ENCODE measurements at places on chromosomes 3 and 15.

DNA sequence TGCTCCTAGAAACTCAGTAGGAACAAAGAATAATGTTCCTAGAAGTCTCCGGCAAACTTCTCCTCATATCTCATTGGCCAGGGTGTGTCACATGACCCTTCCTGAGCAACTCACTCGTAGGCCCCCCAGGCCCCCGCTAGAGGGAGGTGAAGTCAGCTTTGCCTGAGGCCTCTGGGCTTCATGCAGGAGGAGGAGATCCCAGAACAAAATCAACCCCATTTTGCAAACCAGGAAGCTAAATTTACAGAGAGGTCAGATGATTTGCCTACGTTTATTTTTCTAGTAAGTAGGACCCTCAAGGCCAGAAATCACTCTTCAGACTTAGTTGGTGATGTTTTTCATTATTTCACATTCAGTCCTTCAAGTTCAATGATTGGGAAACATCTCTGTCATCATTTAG lies 99.1 kb downstream of the SSR3 start:
- DNase-seq, result no peak

- no peak for DNase-seq
These were observed 3.6 kb upstream of the GMPPB start for GRCh38 chr3:49727154-49727923.

- no peak for DNase-seq
These were observed 62.3 kb downstream of the TMEM39A start for GRCh38 chr3:119401069-119401468.

GRCh38 chr3:69888040-69888942 lies 111.2 kb upstream of the SAMMSON start:
- DNase-seq, result no peak

- DNase-seq, result no peak
These were observed 561.2 kb upstream of the ALCAM start for GRCh38 chr3:104805508-104805907.

GRCh38 chr3:55647063-55647462 lies 160.0 kb upstream of the WNT5A start:
- no peak for DNase-seq

DNA sequence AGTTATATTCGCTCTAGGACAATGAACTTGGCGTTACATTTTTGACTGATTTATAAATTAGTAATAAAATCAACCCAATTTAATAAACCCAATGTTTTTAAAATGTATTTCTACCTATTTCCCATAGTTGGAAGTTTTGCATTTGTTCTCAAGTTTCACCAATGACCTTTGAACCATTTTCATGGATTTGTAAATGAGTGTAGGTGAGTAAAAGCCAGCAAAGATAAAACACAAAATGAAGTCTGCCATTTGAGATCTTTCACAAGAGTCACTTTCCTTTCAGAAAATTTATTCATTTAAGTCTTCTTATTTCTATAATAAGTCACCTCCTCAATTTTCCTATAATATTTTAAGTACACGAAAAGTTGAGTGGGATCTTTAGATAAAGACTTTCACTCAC lies 92.1 kb downstream of the MEIS2 start:
- DNase-seq, result no peak

DNA sequence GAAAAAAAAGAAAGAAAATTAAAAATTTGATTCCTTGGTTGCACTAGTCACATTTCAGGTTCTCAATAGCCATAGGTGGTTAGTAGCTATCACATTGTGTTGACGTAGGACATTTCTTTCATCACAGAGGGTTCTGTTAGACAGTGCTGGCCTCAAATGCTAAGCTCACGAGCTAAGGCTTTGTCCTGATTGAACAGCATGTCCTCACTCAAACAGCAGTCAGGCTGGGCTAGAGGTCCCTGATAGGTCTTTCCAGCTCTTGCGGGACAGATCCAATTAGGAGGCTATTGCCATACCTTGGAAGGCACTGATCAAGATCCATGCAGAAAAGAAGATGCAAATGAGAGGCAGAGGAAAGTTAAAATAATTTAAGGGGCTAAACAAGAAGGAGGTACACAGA lies 85.9 kb upstream of the HACD2 start:
- DNase-seq, result no peak

DNA sequence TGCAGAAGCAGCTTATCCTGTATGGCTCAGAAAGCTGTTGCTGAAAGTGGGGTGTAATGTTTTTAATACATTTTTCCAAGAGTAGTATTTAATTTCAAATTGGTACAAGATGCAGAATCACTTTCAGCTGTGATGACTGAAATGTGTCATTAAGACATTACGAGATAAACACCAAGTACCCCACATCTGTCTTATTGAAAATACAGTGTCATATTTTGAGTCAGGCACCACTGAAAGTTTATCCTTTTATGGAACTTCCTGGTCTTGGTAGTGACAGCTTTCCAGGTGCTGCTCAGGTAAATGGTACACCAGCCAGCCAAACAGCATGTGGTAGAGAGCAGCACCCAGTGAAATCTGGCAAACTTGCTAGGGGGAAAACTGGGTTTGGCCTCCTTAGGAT lies 16.9 kb downstream of the ASTE1 start:
- no peak for DNase-seq

GRCh38 chr3:53195066-53195450 lies 34.0 kb downstream of the PRKCD start:
- DNase-seq, result no peak

DNA sequence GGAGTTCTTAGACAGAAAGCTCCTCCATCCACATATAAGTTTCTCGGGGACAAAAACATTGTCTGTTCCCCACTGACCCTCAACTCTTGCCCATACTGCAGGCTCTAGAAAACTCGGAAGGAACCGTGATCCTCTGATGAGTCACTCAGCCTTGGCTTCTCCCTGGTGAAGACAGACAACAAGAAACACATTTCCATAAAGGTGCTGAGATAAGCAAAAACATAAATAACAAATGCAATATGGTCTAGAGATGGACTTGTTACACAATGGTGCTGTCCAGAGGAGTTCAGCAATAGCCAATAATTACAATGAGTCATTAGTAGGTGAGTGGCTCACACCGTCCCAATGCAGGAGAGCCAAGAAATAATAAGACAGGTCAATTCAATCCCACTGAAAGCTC lies 43.7 kb downstream of the MAGI1 start:
- no peak for DNase-seq

DNA sequence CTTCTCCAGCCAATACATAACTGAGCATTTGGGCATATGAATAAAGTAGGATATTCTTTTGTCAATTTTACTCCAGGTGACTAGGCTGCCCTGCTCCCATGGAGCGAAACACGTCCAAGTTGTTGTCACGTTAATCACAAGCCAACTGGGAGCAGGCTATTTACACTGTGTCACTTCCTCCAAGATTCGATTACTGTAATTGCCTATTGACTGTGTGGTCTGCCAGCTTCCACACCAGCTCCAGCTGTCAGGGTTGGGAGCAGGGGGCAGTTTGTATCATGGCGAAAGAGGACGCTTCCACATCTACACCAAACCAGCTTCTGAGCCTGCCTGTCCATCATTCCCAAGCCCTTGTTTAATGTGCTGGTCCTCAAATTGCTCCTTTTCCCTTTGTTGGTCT lies 89.2 kb upstream of the RORA start:
- DNase-seq, result no peak

DNA sequence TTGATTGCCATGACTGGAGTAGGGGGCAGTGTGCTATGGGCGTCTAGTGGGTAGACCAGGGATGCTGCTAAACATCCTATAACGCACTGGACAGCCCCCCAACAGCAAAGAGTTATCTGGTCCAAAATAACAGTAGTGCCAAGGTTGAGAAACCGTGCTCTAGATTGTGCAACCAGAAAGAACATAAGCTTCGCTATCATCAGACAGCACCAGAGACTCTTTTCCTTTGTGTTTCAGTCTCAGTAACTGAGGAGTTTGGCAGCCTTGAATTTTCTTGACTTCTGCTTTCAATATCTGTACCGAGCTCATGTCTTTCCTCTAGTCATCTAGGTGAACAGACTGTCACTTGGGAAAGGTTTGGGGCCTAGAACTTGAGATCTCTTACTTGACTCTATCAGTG lies 8.8 kb downstream of the ARID3B start:
- DNase-seq, result no peak

- no peak for DNase-seq
These were observed 8.5 kb downstream of the PLXND1 start for GRCh38 chr3:129598000-129598381.

DNA sequence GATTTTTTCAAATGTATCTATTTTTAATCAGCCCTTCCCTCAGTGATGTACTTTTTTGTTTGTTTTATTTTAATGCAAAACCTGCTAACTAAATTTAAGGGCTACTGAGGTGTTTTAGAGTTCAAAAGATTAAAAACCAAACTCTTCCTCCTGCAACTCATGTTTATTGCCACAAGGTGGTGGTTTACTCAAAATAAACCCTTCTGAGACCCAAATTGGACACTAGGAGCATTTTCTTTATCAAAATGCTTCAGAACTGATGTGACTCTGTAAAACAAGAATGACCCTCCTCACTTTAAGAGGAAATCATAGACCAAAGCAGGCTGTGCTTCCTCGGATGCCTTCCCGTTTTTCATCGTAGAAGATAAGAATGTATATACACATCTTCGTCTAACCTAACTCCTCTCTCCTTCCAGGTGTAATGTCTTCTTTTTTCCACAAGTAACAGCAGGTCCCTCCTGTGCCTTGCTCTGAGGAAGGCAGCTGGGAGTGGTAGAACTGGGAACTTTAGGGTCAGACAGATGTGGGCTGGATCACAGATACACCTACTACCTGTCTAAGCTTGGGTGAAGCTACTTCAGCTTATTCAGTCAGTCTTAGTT lies 2.9 kb upstream of the NME9 start:
- no peak for DNase-seq

GRCh38 chr3:123816673-123817207 lies 67.4 kb downstream of the MYLK start:
- no peak for DNase-seq

DNA sequence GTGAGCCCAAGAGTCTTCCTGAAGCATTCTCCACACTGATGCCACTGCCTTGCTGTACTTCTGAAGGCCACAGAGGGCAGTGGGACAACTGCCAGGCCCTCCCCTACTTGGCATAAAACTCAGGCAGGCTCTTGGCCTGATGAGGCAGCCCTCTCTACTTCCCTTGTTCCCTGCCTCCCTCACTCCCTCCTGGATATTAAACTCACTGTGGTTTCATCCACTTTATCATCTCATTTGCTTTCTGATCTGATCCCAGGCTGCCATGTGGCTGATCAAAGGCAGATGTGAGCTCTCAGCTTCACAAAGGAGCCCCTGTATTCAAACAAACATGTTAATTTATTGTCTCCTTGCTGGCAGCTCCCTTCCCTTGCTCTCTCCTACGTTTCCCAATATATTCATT lies 533.5 kb downstream of the IGSF11 start:
- no peak for DNase-seq

DNA sequence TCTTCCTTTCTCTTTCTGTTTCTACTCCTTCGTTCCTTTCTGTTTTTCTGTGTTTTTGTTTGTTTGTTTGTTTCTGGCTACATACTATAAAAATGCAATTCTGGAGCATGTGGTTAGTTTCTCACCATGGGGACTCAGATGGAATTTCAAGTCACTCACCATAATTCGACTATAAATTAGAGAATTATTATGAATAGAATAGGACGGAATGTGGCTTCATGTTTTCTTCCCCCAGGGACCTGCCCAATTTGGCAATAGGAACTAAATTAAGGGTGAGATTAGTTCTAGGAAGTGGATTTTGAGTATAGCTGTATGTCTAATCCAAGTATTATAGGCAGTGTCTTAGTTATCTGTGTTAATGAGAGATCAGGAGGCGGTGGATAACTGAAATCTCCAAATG lies 96.9 kb downstream of the THSD4 start:
- DNase-seq, result no peak

- DNase-seq, result no peak
These were observed 163.3 kb upstream of the MBNL1 start for GRCh38 chr3:152105446-152105845.

- DNase-seq, result no peak
These were observed 2.0 kb downstream of the TRIM59 start for GRCh38 chr3:160447544-160447943.

- no peak for DNase-seq
These were observed 61.9 kb downstream of the SMAD3 start for GRCh38 chr15:67127331-67127664.

- DNase-seq, result no peak
These were observed 39.6 kb downstream of the ACAP2 start for GRCh38 chr3:195403244-195403643.

DNA sequence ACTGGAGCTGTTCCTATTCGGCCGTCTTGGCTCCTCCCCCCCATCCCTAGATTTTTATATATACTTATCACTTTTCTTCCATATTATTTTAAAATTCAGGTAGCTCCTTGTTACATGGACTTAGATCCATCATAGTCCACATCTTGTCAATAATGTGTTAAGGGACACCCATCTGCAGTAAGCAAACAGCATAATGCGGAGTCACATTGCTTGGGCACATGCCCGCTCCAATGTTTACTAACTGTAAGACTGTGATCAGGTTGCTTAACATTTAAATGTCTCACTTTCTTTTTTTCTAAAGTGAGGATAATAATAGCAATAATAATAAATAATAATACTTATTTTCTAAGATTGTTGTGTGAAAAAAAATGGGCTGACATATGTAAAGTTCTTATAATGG lies 303.2 kb upstream of the SOX14 start:
- DNase-seq, result no peak

DNA sequence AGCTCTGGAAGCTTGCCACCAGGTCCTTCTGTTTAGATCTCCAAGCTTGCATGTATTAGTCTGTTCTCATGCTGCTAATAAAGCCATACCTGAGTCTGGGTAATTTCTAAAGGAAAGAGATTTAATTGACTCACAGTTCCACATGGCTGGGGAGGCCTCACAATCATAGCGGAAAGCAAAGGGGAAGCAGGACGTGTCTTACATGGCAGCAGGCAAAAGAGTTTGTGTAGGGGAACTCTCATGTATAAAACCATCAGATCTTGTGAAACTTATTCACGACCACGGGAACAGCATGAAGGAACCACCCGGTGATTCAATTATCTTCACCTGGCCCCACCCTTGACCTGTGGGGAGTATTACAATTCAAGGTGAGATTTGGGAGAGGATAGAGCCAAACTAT lies 147.0 kb upstream of the PROK2 start:
- DNase-seq, result no peak

DNA sequence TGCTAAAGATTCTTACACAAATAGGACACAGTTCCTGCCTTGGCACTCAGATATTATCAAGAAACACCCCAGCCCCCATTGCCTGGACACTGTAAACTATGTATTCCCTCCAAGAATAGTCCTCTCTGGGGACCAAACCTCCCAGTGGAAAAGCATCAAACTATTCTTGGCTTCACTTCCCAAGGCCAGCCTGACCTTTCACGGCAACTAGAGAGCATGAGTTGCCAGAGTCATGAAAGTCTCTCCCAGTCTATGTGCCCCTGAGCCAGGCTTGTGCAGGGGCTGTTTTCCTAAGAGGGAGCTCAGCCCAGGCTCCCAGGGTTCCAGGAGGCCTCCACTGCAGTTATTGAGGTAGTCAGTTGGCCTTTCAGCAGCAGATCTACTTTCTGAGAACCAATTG lies 251.9 kb upstream of the TGFBR2 start:
- no peak for DNase-seq

All from CD4-positive, alpha-beta T cell treated with Interleukin-4 for 1 hour (primary cell).